ENCODE measurements at places on chromosomes 2 and 18. TPM values are rescaled to one million over a fixed set of nuclear protein-coding genes. Genes with fewer than 3 reads are reported as not detected.

The UGT1A10 gene
- total RNA-seq: not detected

GRCh38 chr18:34550902-34551301, 159.2 kb upstream of the DTNA start:
- DNase-seq: no peak

The LBH gene
- total RNA-seq: 130 TPM

DNA sequence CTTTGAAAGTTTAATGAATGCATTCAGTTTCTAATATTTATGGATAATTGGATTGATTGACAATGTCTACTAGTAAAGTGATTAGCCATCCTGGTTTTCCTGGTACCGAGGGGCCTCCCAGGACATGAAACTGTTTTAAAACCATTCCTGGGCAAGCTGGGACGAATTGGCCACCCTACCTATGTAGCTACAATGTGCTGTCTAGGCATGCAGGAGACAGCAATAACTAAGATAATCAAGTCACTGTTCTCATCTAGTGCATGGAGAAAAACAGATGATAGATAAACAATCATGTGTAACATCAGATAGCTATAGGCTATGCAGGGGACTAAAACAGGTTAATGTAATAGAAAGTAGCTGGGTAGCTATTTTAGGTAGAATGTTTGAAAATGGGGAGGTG, 67.1 kb downstream of the PMAIP1 start:
- DNase-seq: no peak

- no peak for DNase-seq
Measured at GRCh38 chr2:55985406-55985805, 61.8 kb upstream of the EFEMP1 start.

DNA sequence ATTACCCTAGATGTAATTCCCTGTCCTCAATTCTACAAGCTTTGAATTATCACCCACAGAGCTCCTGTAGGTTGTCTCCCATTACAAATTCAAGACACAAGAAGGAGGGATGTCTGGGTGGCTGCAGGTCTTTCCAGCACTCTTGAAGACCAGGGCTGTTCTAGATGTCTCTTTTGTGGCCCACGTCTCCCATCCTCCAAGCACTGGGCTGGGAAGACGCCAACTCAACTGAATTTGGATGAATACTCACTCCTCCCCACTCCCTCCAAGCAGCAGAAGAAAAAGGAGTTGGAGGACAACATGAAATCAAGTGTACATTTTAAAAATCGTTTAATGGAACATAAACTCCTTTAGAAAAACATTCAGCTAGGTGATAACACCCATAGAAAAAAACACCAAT, 31.2 kb downstream of the SMAD7 start:
- no peak for DNase-seq

DNA sequence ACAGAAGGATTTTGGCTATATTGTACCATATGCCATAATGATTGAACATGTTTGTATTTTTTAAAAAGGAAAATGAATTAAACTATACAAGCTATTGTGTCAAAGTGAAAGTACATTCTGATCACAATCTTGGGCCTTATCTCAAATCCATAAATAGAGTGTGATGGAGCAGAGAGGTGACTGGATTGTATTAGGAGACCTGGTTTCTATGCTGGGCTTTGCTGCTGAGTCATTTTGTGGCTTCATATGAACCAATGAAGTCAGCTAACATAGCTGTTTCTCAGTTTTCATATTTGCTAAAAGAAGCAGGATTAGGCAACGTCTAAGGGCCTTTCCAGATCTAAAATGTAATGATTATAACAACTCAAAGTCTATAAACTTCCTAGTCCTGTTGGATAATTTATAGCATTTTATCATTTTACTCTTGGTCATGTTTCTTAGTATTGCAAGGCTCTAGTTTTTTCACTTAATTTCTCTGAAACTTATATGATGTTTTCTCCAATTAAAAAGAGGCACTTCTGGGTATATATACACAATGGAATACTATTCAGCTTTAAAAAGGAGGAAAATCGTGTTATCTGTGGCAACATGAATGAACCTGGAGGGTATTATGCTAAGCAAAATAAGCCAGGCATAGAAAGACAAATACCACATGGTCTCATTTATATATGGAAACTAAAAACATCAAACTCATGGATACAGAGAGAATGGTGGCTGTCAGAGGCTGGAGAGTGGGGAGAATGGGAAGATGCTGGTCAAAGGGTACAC, 112.3 kb downstream of the MEP1B start:
- DNase-seq: peak; percentile 4

DNA sequence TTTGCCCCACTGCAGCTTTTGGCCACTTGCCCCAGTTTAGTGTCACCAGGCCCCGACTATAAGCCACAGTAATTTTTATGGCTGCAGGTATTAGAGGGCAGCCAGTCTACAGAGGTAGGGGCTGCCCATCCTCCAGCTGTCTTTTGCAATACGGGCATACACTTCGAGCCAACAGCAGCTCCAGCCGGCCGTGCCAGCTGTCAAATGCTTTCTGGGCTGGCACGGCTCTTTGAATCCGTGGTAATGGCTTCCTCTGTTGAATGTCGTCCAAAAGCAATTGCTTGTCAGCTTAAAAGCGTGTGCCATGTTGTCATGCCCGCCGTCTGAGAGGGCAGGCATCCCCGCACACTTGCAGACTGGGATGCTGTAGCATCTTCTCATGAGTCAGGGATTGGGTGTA, 41.3 kb downstream of the BCL2L11 start:
- DNase-seq: no peak

GRCh38 chr2:88011011-88011410, 5.3 kb downstream of the RNU2-63P start:
- DNase-seq: no peak

GRCh38 chr18:34709104-34709503, 994 bp upstream of the DTNA start:
- DNase-seq: no peak

The CPS1 gene
- total RNA-seq: 3.2 TPM

DNA sequence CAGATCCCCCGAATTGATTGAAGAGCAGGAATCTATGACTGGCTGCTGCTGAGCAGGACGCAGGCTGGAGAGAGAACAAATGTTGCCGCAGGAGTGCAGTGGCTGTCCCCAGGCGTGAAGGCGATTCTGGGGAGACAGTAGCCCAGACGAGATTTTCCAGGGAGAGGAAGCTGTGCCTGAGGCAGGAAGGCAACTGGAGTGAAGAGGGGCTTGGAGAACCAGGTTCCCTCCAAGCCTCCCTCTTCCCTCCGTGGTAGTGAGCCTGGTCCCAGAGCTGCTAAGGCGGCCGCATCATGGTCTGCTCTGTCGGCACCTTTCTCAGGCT, 1.3 kb upstream of the NPPC start:
- DNase-seq: no peak

GRCh38 chr2:86284987-86285386, 52.4 kb downstream of the REEP1 start:
- DNase-seq: no peak

The C2orf15 gene
- 1.5 TPM for total RNA-seq

Measured in activated CD8-positive, alpha-beta T cell treated with anti-CD3 and anti-CD28 coated beads for 36 hours (primary cell).